ENCODE measurements at places on chromosomes 16 and 17. TPM values are rescaled to one million over a fixed set of nuclear protein-coding genes. Genes with fewer than 3 reads are reported as not detected.

The FAM20A gene
- total RNA-seq, result 40.3 TPM

The UQCRC2 gene
- total RNA-seq, result 207 TPM

The IRX5 gene
- not detected for total RNA-seq

The CDYL2 gene
- total RNA-seq, result 2.3 TPM

The IL34 gene
- total RNA-seq, result 9.0 TPM

The SEC14L1 gene
- total RNA-seq, result 38.2 TPM

The CSH1 gene
- not detected for total RNA-seq

The STX1B gene
- 2.6 TPM for total RNA-seq

The UTP4 gene
- 12.1 TPM for total RNA-seq

DNA sequence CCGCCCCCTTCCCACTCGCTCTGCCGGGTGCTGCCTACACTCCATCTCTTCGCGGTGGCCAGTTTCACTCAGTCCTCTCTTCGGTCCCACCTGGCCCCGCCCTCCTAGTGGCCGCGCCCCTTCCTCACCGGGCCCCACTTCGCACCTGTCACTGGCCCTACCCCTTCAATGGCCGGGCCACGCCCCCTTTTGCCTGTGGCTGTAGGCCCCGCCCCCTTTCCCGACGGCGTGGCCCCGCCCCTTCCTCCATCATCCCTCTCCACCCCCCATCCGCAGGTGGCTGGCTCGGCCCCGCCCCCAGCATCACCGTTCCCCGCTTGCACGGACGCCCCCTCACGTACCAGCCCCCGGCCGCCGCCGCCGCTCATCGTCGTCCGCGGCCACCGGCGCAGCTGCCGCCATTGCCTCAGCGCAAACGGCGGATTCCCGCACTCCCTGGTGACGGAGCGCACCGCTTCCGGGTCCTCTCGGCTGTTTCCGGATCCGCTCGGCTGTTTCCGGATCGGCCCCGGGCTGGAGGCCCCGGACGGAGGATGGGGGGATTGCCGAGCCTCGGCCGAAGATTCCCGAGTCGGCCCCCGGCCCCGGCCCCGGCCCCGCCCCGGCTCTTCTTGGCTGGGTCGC lies at the start of gene RABEP2:
Gene RABEP2 (minus strand): TSS at position 477 of the 624 bp plus-strand sequence. CDS start 75 bp downstream, at position 402.
- peak; percentile 90 for DNase-seq

DNA sequence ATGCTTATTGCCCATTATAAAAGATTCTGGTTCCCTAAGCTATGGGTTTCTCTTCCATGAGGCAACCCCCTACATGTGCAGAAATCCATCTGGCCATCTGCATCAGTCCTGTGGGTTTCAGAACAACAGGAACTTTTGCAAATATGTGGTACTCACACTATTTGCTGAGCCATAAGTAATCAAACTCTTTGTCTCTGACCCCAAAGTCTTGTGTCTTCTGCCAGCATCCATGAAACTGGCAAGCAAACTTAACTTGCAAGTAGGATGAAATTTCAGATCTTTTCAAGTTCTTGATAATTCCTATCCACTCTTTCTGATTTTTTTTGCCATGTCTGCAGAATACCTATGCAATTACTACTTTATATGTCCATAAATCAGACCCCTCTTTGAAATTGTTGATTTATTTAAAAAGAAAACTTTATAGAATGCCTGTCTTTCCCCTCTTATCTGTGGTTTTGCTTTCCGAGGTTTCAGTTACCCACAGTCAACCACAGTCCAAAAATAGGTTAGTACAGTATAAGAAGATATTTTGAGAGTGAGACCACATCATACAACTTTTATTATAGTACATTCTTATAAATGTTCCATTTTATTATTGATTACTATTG lies 158.4 kb upstream of the IRX3 start:
- DNase-seq, result no peak

- DNase-seq, result peak; percentile 30
Measured at GRCh38 chr17:37481001-37481665, 8.6 kb upstream of the DUSP14 start.

GRCh38 chr17:65131946-65132345 lies 5.2 kb upstream of the RGS9 start:
- DNase-seq, result no peak

- DNase-seq, result no peak
Measured at GRCh38 chr16:27264151-27264550, 4.4 kb downstream of the NSMCE1 start.

DNA sequence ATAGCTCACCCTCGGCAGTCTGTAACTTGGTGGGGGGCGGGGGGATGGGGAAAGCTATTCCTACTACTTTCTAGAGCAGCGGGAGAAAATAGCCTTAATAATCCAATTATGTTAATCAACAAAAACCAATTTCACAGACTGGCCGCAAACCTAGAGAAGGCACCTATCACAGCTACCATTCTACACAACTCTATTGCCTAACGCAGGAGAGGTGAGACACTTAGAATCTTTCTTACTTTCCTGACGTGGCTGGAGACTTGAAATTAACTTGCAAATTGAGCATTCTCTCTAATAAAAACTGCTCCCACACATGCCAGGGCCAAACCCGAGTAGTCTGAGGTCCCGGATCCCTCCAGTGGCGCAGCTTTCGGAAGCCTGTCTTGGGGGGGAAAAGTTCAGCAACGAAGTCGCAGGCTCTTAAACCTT lies 794 bp downstream of the SMG6 start:
- no peak for DNase-seq

GRCh38 chr17:80755650-80756405 lies 211.2 kb downstream of the RPTOR start:
- DNase-seq, result no peak

GRCh38 chr17:17722081-17722905 lies 41.0 kb downstream of the RAI1 start:
- DNase-seq, result no peak

GRCh38 chr17:68509141-68510057 lies 2.8 kb upstream of the PRKAR1A start:
- DNase-seq, result no peak

- DNase-seq, result no peak
Measured at GRCh38 chr16:69182730-69183416, 4.1 kb upstream of the SNTB2 start.

DNA sequence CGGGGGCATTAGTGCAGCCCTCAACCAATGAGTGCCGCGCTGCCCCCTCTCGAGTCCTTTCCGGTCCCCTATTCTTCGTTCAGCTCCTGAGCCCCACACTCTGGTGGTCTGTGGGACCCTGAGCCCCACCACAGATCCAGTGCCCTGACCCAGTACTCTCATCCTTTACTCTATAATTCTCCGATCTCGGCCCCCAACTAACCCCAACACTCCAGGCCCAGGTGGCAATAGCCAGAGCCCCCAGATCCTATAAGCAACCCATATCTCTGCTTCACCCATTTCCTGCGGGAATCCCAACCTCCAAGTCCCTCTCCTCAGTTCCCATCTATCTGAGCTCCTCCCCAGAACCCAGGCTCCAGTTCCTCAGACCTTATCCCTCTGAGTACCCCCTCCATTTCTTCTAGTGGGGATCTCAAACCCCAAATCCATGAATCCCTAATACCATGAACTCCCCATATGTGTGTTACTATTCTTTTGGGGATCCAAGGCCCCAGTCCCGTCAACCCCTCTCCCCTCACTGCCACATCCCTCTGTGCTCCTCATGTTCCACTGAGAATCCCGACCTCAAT lies 1.0 kb upstream of the TBC1D10B start:
- DNase-seq, result no peak

DNA sequence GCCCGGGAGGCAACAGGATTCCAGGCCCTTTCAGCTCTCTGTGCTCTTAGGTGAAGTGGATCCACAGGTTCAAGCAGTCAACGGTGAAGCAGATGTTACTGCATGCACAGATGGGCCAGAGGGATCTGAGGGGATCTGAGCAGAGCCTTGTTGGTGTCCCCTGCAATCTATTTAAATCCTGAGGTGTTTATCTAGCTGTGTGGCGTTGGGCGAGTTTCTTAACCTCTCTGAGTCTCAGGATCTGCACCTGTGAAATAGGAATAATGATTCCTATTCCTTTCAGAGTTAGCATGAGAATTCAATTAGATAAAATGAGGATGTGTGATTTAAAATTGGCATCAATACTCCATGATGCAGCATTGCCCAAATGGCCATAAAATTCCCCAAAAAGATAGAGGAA lies 237.3 kb upstream of the CDH5 start:
- DNase-seq, result no peak

DNA sequence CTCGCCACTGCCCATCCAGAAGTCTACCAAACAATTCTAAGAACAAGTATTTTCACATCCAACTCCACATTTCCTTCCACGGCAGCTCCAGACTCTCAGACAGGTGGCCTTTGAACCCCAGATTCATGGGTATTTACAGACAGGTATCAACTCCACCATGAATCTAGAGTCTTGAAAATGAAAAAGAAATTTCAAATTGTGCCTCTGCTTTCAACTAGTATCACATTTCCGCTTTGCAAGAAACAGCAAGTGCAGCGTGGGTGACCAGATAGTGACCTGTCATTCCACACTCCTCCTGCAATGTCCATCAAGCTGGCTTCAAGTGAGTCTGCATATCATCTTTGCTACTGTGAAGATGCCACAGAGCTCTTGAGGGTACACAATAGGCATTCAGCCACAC lies 232.4 kb upstream of the RPL38 start:
- no peak for DNase-seq

GRCh38 chr17:80878876-80879722 lies 112.5 kb upstream of the CHMP6 start:
- DNase-seq, result no peak

DNA sequence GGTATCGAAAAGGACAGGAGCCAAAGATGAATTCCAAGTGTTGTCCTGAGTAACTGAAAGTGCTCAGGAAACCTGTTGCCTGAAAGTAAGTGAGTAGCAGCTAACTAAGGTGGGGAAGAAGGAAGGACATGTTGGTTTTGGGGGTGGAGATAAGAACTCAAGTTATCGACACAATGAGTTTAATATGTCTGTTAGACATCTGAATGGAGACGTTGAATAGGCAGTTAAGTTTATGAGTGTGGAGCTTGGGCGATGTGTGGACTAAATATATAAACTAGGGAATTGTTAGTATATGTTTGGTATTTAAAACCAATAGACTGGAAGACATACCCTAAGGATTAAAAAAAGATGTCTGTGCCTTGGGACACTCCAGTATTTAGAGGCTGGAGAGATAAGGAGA lies 82.7 kb upstream of the ASIC2 start:
- DNase-seq, result no peak

- no peak for DNase-seq
Measured at GRCh38 chr17:17191961-17192381, 14.2 kb downstream of the PLD6 start.

GRCh38 chr16:69725480-69726312 lies 664 bp downstream of the NQO1 start:
- DNase-seq, result no peak

DNA sequence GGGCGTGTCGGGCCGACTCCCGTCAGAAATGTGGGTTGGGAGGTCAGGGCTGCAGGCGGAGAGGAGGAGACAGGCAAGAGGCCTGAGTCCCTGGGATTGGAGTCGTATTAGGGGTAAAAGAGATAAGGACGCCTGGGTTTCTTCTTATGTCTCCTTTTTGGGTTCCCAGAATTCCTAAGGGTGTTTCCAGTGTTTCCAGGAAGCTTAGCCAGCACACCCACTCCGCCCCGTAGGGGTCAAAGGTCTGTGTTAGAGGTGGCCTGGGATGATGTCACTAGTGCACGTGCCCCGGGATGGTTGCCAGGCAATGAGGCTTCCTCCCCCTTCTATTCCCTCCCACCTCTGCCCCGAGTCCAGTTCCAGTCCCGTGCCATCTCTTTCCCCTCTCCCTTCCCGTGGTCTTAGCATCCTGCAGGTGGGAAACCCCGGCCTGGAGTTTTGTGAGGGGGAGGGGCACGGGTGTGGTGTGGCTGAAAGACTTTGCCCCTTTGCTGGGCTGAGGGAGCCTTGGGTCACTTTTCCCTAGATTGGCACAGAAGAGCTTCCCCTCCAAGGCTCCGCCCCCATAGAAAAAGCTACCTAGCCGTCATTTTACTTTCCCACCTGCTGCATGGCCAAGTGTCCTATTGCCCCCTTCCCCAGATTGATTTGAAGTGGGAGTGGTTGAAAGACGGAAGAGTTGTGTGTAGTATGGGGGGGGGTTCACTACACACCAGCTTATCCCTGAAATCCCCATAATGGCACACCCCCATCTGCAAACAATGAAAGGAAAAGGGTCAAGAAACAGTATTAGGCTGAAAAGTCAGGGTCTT lies 2.8 kb downstream of the KDM6B start:
- DNase-seq, result peak; percentile 96

Measured in uterus (tissue), 4 donors.